ENCODE measurements at places on chromosomes 6 and 20.

DNA sequence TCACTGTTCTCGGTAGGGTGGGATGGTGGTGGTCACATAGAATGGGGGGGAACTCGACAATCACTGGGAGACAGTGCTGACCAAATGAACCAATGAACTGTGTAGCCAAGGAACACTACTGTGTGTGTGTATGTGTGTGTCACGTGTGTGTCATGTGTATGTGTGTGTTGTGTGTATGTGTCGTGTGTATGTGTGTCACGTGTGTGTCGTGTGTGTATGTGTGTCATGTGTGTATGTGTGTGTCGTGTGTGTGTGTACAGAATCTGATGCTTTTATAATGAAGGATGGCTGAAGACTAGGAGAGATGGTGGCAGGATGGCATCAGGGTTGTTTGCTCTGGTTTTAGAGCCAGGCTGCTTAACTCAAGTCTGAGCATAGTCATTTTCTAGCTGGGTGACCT, 99.1 kb upstream of the DUSP22 start:
- no peak for DNase-seq

- DNase-seq: no peak
Observed at GRCh38 chr6:34476921-34477320, 11.0 kb downstream of the PACSIN1 start.

GRCh38 chr20:17611290-17611539, 41.3 kb downstream of the DSTN start:
- no peak for DNase-seq

DNA sequence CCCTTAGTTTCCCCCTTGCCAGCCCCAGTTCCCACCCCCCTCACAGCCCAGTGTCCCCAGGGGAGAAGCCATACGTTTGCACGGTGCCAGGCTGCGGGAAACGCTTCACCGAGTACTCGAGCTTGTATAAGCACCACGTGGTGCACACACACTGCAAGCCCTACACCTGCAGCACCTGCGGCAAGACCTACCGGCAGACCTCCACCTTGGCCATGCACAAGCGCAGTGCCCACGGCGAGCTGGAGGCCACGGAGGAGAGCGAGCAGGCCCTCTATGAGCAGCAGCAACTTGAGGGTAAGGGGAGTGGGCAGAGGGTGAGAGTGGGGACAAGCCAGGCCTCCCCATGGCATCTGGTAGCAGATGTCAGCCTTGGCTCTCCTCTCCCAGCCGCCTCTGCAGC, 5.1 kb upstream of the DEF6 start:
- no peak for DNase-seq

DNA sequence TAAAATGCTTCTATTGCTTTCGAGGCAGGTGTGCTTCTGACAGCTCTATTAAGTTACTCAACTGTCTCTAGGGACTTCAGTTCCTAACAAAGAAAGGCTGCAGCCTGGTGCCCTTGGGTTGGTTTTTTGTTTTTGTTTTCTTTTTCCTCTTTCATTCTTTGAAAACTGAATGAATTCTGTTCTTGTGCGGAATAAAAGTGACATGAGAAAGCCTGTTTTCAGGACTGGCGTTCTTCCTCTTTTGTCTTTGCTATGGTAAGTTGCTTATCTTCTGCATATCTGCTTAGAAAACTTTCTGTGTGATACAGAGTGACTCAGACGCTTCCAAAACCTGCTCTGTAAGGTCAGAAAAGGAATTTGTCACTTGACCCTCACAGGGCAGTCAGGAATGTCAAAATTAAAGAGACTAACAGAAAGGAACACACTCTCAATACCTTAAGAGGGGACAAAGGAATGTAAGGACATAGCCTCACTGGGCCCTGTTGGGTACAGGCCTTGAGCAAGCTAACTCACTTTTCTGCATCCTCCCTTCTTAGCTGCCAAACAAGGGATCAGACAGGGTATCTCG, 56.2 kb upstream of the NHSL1 start:
- no peak for DNase-seq

DNA sequence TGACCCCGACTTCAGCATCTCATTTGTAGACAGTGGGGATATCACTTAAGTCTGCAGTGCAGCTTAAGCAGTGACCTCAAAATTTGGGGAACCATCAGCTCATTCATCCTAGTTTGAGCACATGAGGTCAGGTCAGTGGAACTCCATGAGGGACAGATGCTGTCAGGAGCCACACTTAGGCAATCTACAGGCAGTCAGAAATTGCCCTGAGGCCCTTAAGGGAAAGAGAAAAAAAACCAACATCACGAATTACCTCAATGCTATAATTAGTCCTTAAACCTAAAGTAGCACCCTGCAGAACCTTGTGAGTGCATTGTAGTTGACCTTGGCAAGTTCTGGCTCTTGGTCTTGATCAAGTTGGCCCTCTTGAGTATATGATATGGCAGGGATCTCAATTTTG, 21.1 kb downstream of the TMEM74B start:
- DNase-seq: no peak

DNA sequence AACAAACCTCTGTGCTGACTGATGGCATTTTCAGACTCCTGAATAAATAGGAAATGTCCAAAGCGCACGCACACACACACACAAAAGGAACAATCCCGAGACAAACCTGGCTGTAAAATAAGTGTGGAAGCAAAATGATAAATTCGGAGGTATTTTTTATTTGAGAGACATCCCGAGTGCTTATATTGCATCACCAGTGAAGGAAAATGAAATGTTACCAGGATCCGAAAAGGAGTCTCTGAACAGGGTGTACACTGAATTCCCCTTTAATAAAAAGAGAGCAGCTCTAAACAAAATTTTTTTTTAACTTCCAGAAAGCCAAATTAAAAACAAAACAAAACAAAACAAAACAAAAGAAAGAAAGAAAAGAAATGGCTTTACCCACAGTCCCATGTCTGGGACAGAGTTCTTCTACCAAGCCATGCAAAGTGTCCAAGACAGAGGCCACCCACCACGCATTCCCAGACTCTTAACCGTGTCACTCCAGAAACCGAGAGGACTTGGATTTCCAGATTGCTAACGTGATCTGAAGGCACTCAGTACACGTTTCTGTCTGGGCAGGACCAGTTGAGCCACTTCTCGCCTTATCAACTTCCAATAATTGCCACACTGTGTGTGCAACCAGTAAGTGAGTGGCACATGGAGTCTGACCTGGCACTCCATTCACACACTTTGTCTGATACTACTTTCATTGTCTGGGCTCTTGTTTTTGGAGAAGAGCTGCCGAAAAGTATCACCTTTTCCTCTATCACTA, 817 bp downstream of the ME1 start:
- DNase-seq: no peak

DNA sequence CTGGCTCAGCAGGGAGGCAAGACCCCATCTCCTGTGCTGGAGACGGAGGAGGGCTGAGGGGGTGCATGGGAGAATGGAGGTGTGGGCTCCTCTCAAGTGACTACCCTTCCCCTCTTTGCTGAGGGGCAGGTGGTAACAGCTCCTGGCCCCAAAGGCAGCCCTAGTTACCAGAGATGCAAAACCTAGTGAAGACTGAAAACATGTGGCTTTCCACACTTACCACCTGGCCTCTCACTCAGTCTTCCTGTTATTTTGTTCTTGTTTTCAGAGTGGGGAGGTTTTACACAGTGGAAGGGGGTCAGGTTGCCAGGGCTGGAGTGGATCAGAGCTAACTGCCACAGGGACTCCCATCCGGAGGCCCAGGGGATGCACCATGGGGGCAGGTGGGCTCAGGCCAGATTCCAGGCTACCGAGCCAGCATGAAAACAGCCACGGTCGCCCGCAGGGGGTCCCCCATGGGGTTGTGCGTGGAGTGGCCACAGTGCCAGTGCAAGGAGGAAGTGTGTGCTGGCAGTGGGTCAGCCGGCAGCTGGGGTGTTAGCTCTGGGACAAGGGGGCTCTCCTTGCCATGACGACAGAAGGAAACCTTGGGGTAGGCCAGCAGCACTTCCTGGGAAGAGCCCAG, 21.1 kb downstream of the MYT1 start:
- DNase-seq: no peak

DNA sequence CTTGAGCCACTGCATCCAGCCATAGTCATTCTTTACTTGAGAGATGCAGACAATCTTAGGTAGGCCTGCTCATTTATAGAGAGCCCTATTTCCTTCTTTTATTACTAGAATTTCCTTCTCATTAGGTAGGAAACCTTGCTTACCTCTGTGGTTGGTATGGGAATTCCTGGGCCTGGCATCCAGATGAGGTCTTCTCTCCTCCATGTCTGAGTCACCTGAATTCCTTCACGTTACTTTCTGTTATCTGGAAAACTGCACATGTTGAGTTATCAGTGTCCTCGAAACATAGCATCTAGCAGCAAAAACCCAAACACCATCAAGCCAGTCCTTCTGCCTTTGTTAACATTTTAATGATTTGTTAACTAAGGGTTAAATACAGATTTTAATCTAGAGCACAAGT, 2.2 kb downstream of the ZNFX1 start:
- no peak for DNase-seq

DNA sequence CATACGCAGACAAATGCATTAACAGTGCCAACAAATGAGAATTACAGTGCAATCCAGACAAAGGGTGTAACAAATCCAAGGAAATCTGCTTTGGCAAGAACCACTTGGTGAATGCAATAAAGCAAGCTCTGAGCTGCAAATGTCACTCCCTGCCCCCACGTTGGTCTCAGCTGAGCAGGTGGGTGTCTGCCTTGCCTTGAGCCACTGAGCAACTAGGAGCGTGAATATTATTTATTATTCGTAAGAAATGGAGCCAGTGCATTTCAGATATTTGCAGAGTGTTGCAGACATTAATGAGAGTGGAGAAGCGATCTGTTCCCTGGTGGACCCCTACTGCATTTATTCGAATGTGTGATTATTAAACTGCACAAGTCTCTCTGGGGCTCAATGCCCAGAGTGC, 36.6 kb upstream of the F13A1 start:
- no peak for DNase-seq

- DNase-seq: no peak
Observed at GRCh38 chr20:32079655-32080109, 27.6 kb downstream of the HCK start.

- no peak for DNase-seq
Observed at GRCh38 chr6:39790772-39791171, 1.4 kb upstream of the DAAM2 start.

GRCh38 chr6:147227770-147228320, 23.6 kb downstream of the STXBP5 start:
- DNase-seq: no peak

GRCh38 chr20:53692465-53693067, 98.9 kb upstream of the ZNF217 start:
- DNase-seq: no peak

DNA sequence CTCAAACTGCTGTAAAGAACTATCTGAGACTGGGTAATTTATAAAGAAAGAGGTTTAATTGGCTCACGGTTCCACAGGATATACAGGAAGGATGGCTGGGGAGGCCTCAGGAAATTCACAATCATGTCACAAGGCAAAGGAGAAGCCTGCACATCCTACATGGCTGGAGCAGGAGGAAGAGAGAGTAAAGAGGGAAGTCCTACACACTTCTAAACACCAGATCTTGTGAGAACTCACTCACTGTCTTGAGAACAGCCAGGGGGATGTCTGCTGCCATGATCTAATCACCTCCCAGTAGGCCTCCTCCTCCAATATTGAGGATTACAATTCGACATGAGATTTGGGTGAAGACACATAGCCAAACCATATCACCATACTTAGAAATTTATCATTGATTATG, 1307.0 kb upstream of the GJE1 start:
- no peak for DNase-seq

- no peak for DNase-seq
Observed at GRCh38 chr6:6026513-6027205, 19.9 kb upstream of the NRN1 start.

DNA sequence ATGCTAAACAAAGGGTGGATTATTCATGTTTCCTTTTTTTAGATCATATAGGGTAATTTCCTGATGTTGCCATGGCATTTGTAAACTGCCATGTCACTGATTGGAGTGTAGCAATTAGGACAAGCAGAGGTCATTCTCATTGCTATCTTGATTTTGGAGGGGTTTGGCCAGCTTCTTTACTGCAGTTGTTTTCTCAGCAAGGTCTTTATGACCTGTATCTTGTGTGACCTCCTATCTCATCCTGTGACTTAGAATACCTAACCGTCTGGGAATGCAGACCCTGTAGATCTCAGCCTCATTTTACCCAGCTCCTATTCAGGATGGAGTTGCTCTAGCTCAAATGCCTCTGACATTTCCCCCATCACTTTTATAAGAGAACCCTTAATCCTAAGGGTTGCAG, 53.6 kb downstream of the CDS2 start:
- no peak for DNase-seq

- no peak for DNase-seq
Observed at GRCh38 chr20:40535816-40536215, 153.2 kb downstream of the MAFB start.
